ENCODE measurements at places on chromosomes 4 and X.

GRCh38 chr4:104353481-104353880 lies 141.2 kb downstream of the CXXC4 start:
- DNase-seq: no peak

GRCh38 chr4:173493041-173493440 lies 37.0 kb downstream of the HAND2 start:
- no peak for DNase-seq

GRCh38 chr4:33080275-33080674 lies 2360.1 kb downstream of the PCDH7 start:
- DNase-seq: no peak

DNA sequence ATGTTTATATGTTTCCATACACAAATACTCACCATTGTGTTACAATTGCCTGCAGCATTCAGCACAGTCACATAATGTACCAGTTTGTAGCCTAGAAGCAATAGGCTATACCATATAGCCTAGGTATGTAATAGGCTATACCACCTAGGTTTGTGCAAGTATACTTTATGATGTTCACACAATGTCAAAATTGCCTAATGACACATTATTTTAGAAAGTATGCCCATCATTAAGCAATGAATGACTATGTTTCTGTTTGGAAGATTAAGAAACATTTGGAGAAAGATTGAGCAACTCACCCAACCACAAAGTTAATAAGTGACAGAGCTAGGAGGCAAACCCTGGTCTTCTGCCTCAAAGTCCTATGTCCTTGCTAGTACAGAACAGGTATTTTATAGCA lies 96.8 kb upstream of the GRIA3 start:
- DNase-seq: peak; percentile 38

DNA sequence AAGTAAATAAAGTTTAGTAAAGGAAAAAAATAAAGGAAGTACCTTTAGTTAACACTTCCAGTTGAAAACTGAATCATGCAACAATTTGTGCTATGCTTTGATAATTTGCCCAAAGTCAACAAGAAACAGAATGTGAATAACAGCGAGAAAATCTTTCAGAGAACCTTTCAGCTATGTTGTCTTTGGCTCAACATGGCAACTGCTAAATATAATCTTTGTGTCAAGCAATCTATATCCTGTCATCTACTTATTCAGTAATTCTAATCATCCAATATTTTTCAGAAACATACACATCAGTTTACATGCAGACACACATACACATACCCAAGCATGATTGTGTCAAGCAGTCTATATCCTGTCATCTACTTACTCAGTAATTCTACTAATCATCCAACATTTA lies 136.0 kb upstream of the PABPC4L start:
- no peak for DNase-seq

- peak; percentile 71 for DNase-seq
Observed at GRCh38 chr4:173538148-173538908, 8.3 kb upstream of the HAND2 start.

DNA sequence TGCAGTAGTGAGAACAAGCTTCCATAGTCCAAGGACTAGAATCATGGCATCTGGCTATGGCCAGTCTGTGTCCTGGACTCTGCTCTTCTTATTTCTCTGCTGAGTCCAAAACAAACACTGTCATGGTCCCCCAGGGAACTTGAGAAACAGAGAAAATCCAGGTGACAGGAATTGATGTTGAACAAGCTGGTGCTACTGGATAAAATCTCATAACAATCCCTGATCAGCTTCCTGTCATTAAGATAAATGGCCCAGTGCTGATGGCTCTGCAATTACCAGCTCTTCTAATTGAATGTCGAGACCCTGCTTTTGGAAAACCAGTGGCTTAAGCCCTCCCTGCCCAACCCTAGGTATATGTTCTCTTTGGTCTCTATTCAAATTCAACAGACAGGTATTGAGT lies 58.8 kb upstream of the ARHGAP36 start:
- DNase-seq: no peak

DNA sequence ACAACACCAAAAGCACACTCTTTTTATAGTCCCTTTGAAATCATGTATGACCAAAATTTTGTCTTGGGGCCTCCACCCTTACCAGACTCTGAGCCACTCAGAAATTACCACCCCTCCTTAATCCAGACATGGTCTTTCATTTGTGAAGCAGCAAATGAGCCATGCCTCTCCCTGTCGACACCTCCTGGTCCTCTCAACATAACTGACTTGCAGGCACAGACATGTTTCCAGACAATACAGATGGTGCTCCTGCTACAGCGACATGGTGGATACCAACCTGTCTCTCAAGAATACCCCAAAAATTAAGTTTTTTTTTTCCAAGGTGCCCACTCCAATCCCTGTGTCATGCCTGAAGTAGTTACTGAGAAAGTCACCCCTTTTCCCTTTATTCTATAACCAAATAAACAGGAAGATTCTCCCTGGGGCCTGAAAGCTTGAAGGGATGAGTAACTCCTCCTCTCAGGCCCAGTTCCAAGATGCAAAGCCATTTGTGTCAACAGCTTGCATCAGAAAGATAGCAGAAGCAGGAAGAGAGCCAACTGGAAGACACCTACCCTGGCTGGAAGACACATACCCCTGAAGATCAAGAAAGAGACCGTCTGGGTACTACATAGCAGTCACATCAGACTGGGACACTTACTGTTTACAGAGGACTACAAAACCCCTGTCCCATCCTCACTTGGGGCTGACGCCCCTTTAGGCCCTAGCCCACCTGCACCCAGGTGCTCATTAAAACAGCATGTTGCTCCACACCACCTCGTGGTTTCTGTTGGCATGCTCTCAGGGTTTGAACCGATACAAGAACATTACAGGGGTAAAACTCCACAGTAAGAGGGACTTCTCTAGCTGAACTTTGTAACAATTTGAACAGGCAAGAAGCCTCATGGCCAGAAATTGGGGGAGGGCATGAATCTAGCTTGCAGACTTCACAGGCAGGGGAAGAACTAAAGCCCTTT lies 5.5 kb upstream of the UGT2B17 start:
- DNase-seq: no peak

GRCh38 chrX:34437586-34437985 lies 219.5 kb downstream of the TMEM47 start:
- no peak for DNase-seq

DNA sequence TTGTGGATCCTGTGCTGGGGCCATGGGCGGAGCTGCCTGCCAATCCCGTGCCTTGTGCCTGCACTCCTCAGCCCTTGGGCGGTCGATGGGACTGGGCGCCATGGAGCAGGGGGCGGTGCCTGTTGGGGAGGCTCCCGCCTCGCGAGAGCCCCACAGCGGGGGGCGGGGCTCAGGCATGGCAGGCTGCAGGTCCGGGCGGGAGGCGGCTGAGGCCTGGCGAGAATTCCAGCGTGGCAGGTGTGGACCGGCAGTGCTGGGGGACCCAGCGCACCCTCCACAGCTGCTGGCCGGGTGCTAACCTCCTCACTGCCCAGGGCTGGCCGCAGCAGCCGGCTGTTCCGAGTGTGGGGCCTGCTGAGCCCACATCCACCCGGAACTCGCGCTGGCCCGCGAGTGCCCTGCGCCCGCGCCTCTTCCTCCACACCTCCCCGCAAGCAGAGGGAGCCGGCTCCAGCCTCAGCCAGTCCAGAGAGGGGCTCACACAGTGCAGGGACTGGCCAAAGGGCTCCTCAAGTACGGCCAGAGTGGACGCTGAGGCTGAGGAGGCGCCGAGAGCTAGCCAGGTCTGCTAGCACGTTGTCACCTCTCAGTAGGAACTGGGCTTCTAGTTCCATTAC lies 85.9 kb downstream of the GBA3 start:
- no peak for DNase-seq

Measured in hematopoietic multipotent progenitor cell treated with erythropoietin and hydrocortisone succinate and interleukin-3 and kit ligand, for 6 days (in vitro differentiated cells).